ENCODE measurements at places on chromosomes 2 and 18. TPM values are rescaled to one million over a fixed set of nuclear protein-coding genes. Genes with fewer than 3 reads are reported as not detected.

- peak; percentile 11 for DNase-seq
These were observed 19.6 kb upstream of the RPIA start for GRCh38 chr2:88671786-88672427.

DNA sequence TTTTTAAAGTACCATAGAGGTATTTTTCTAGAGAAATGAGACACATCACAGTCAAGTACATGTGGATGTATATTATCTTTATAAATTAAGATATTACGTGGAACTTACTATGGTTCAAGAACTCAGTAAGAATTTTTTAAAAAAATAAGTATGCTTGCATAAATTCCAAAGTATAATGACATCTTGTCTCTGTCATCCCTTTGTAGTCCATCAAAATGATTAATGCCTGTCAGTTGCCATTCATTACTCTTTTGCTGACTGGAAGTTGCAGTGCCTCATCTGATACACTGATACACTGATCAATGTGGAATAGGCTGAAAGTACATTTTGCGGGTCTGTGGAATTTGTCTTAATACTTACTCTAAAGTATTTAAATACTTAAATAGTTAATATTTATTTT is 177.2 kb downstream of the GALNT13 start:
- no peak for DNase-seq

GRCh38 chr2:6956566-6956965 is 39.4 kb downstream of the RNF144A start:
- no peak for DNase-seq

- DNase-seq, result no peak
These were observed 308.1 kb downstream of the ZEB2 start for GRCh38 chr2:144211826-144212225.

GRCh38 chr2:524442-524841 is 152.8 kb downstream of the TMEM18 start:
- no peak for DNase-seq

The PAIP2B gene
- total RNA-seq, result 14.3 TPM

- no peak for DNase-seq
These were observed 62.1 kb downstream of the PRKCE start for GRCh38 chr2:45713591-45713990.

- no peak for DNase-seq
These were observed 50.5 kb downstream of the ADD2 start for GRCh38 chr2:70717431-70718038.

The C2orf80 gene
- not detected for total RNA-seq

GRCh38 chr2:5231287-5231686 is 460.9 kb upstream of the SOX11 start:
- no peak for DNase-seq

DNA sequence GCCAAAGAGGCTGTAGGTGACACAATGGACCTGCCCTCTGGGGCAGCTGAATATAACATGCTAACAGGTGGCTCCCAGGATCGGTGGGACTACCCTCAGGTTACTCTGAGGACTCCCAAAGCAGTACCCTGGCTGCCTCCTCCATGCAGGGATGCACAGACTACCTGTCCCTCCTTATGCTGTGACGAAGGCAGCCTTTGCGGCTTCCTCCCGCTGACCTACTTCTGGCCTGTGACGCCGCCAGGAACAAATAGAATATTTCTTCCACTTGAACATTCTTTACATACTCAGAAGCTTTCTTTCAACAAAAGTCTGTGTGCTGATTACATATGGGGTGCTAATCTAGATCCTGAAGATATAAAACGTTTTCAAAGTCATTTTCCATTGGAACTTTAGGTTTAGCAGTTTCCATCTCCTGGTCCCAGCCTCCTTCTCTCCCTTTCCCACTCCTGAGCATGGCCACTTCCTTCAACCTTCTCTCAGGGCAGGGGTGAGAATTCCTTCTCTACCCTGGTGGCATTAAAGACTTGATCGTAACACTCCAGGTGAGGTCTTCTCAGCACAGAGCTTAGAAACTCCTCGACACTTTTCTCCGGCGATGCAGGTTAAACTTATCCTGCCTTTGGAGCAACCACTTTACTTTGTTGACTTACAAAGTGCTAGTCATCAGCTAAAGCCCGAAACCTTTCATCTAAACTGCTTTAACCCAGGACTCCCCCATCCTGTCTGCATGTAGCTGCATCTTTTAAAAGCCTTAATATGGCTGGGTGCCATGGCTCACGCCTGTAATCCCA is 58.9 kb upstream of the STK17B start:
- DNase-seq, result no peak

The SANBR gene
- total RNA-seq, result 15.6 TPM

The COQ10B gene
- total RNA-seq, result 21.5 TPM

DNA sequence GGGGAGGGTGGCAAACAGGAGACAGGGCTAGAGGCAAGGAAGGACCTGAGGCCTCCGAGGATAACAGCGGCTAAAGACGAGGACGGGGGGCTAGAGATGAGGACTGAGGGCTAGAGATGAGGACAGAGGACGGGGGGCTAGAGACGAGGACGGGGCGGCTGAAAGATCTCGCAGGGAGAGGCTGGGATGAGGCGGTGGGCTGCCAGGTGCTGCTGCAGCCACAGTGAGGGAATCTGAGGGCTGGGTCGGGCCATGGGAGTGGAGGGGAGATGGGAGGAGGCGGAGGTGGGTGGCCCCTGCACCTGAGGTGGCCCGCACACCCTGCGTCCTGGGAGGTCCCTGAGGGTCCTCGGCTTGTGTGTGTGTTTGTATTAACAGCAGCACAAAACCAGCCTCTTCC is 350.2 kb upstream of the SALL3 start:
- DNase-seq, result no peak

The KLHL29 gene
- 6.9 TPM for total RNA-seq

GRCh38 chr2:127100251-127101047 is 6.5 kb downstream of the BIN1 start:
- no peak for DNase-seq

GRCh38 chr2:53442783-53443182 is 324.8 kb upstream of the CHAC2 start:
- DNase-seq, result no peak

DNA sequence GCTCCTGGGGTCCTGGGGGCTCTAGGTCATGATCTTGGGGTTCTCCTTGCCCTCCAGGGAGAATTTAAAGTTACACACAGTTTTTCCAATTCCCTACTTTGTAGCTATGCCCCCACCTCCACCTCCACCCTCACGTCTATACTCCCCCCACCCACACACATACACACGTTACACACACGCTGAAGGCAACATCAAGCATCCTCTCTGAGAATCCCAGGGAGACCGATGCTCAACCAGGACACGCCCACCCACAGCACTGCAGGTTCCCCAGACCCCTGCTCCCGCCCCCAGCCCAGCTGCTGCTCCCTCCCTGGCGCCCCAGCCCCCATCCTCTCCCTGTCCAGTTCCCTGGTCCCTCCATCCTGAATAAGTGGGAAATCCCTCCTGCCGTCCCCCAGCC is 6.4 kb upstream of the TNS1 start:
- no peak for DNase-seq

The OR6B2 gene
- total RNA-seq, result not detected

Data from skin of body (tissue), 3 donors.